ENCODE measurements at places on chromosomes 13 and 19. TPM values are rescaled to one million over a fixed set of nuclear protein-coding genes. Genes with fewer than 3 reads are reported as not detected.
A peak's percentile ranks its signal among the peaks of the same experiment; 100 is the strongest.

TPRX2 gene
- total RNA-seq = not detected

CEACAM7 gene
- 7.8 TPM for total RNA-seq

RASL11A gene
- total RNA-seq = 18.6 TPM

ZNF606 gene
- total RNA-seq = 13.1 TPM

PBX4 gene
- 3.8 TPM for total RNA-seq

DNA sequence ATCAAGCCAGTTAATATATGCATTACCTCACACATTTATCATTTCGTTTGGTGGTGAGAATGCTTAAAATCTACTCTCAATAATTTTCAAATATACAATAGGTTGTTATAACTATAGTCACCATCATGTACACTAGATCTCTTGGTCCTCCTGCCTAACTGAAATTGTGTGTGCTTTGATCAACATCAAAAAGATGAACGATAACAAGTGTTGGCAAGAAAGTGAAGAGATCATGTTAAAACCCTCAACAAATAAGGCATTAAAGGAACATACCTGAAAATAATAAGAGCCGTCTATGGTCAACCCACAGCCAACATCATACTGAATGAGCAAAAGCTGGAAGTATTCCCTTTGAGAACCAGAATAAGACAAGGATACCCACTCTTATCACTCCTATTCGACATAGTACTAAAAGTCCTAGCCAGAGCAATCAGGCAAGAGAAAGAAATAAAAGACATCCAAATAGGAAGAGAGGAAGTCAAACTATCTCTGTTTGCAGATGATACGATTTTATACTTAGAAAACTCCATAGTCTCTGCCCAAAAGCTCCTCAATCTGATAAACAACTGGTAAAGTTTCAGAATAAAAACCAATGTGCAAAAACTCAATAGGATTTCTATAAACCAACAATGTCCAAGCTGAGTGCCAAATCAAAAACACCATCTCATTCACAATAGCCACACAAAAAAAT is 27.9 kb upstream of the OR10H1 start:
- DNase-seq = no peak

- no peak for DNase-seq
Measured at GRCh38 chr19:31233295-31233800, 115.9 kb downstream of the TSHZ3 start.

GRCh38 chr13:68185444-68186141 is 955.5 kb upstream of the PCDH9 start:
- no peak for DNase-seq

DNA sequence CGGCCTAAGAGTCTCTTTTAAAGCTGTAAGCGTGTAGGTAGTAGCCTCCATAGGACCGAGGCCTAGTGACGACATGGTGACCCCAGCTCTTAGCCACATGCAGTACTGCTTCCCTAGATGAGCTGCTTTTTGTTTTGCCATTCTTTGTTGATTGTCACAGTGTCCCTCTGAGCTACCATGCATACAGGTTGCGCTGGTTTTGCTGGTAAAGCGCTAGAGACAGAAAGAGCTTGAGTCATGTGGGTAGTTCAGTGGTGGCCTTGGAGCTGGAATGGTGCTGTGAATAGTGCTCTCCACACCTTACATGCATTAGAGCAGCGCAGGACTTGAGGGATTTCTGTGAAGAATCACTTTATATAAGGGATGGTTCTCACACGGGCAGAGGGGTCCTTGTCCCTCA is 5.1 kb downstream of the HNRNPM start:
- DNase-seq = no peak

DNA sequence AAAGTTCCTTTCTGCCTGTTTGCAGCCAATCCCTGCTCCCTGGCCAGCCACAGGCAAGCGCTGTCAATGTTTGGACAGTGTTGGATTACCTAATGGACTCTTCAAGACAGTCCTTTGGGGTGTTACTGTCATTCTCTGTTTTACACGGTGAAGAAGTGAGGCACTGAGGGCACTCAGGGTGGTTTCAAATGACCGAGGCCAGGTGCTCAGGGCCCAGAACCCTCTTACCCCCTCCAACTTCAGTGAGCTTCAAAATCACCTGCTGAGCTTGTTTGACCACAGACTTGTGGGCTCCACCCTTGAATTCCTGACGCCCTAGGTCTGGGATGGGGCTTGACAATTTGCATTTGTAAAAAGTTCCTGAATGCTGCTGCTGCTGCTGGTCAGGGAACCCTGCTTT is 97.9 kb downstream of the GGACT start:
- peak; percentile 42 for DNase-seq

- DNase-seq = no peak
Measured at GRCh38 chr13:51846756-51847155, 1.8 kb upstream of the TMEM272 start.

DNA sequence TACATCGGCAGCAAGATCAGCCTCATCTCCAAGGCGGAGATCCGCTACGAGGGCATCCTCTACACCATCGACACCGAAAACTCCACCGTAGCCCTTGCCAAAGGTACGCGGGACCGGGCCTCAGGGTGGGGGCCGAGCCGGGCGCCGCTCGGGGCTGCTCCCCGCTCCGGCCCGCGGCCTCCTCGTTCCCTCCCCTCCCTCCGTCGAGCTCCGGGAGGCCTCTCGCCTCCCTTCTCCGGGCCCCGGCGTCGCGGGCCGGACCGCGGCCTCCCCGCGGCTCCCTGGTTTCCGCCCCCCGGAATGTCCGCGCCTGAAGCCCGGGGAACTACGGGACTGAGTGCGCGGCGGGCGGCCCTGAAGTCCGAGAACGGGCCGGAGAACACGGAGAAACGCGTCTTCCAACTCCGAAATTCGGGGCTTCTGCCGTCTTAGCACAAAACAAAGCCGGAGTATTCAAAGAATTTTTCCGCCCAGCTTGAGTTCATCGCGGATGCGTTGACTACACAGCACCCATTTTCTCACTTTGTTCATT is 423 bp downstream of the LSM14A start:
- DNase-seq = no peak

- no peak for DNase-seq
Measured at GRCh38 chr19:2578391-2578890, 102.5 kb downstream of the GADD45B start.

DNA sequence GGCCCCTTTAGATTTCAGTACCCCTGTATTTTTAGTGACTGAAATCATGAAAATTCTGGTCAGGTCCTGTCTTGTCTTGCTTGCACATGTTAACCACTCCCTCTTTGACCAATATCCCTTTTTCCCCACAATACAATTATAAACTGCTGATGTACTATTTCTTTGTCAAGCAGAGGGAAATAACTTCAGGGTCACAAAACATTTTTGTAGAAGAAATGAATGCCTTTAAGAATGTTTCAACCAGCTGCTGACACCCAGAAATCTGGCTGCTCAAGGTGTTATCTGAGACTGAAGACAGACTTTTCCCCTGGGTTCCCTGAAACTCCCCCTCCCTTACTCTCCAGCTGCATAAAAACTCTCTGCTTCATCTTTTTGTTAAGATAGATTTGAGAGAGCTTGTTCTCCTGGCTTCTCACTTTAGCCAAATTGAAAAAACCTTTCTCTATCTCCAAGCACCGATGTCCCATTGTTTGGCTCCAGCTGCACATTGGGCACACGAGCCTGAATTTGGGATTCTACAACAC is 18.4 kb upstream of the ACOD1 start:
- no peak for DNase-seq

GRCh38 chr19:37718304-37718703 is 1.3 kb downstream of the ZNF607 start:
- DNase-seq = no peak

Data from lower leg skin (tissue), 4 donors.